ENCODE measurements at places on chromosomes 5 and 9. TPM values are rescaled to one million over a fixed set of nuclear protein-coding genes. Genes with fewer than 3 reads are reported as not detected.
A peak's percentile ranks its signal among the peaks of the same experiment; 100 is the strongest.

DNA sequence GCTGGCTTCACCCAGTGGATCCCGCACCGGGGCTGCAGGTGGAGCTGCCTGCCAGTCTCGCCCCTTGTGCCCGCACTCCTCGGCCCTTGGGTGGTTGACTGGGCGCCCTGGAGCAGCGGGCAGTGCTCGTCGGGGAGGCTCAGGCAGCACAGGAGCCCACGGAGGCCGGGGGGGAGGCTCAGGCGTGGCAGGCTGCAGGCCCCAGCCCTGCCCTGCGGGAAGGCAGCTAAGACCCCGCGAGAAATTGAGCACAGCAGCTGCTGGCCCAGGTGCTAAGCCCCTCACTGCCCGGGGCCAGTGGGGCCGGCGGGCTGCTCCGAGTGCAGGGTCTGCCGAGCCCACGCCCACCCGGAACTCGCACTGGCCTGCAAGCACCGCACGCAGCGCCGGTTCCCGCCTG is 3.7 kb upstream of the ADAMTS6 start:
- no peak for DNase-seq
- H3K27ac ChIP-seq: no peak overlapping the region
- H3K27me3 ChIP-seq: no peaks in the 10 kb centered on the region
- peaks cover 9% of the 10 kb centered on the region for H3K36me3 ChIP-seq
- no peak overlapping the region for H3K4me3 ChIP-seq

DNA sequence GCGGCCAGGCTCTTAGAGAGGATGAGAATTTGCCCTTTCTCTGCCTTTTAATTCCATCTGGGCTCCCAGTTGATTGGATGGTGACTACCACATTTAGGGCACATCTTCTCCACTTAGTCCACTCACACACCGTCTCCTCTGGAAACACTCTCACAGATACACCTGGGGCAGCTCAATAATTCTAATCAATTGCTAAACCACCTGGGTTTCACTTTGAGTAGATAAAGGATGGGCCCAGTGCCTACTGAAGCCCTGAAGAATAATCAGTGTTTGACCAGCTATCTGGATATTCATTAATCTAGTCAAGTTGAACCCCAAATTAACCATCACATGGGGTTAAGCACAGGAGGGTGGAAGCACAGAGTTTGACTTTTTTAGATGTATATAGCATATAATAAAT is 19.1 kb downstream of the MAN2A1 start:
- H3K4me3 ChIP-seq: no peak overlapping the region
- H3K27me3 ChIP-seq: no peaks in the 10 kb centered on the region
- H3K36me3 ChIP-seq: peaks cover 18% of the 10 kb centered on the region
- DNase-seq: no peak
- H3K27ac ChIP-seq: no peak overlapping the region

- H3K4me3 ChIP-seq: no peak overlapping the region
- no peaks in the 10 kb centered on the region for H3K36me3 ChIP-seq
- no peak overlapping the region for H3K27ac ChIP-seq
- no peaks in the 10 kb centered on the region for H3K4me1 ChIP-seq
- DNase-seq: no peak
Measured at GRCh38 chr5:165579911-165580310, 2074.5 kb downstream of the MAT2B start.

- no peak for DNase-seq
- H3K4me3 ChIP-seq: no peak overlapping the region
- no peaks in the 10 kb centered on the region for H3K36me3 ChIP-seq
- peaks cover 12% of the 10 kb centered on the region for H3K27me3 ChIP-seq
Measured at GRCh38 chr5:78008356-78008967, 232.3 kb upstream of the TBCA start.

GRCh38 chr5:1952444-1953099 is 69.8 kb upstream of the IRX4 start:
- DNase-seq: peak; percentile 13
- no peak overlapping the region for H3K27ac ChIP-seq
- peaks cover 23% of the 10 kb centered on the region for H3K27me3 ChIP-seq
- no peak overlapping the region for H3K4me3 ChIP-seq

DNA sequence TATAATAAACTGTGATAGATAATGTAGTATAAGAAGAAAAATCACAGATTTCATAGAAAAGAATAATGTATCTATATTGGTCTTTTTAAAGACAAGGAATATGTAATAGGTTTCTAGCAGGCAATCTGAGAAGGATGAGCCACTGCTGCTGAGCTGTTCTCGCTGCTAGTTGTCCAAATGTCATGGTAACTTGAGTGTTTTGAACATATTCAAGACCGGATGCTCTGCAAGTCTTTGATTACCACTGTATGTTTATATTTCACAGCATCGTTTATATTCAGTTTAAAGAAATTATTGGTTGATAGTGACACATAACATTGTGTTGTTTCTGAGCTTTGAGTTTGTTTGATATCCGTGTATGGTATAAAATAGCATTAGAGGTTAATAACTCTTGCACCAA is 9.6 kb downstream of the C5orf47 start:
- no peak overlapping the region for H3K27ac ChIP-seq
- no peaks in the 10 kb centered on the region for H3K4me1 ChIP-seq

- no peak overlapping the region for H3K4me3 ChIP-seq
- H3K27ac ChIP-seq: no peak overlapping the region
- peaks cover 12% of the 10 kb centered on the region for H3K4me1 ChIP-seq
Measured at GRCh38 chr9:116482740-116483139, 204.4 kb upstream of the TRIM32 start.

PCDHGB2 gene
- 1.5 TPM for total RNA-seq

RELL2 gene
- total RNA-seq: 6.9 TPM

IER5L gene
- total RNA-seq: 19.1 TPM

PKD2L2 gene
- total RNA-seq: not detected

P4HA2 gene
- total RNA-seq: 11.3 TPM

DNA sequence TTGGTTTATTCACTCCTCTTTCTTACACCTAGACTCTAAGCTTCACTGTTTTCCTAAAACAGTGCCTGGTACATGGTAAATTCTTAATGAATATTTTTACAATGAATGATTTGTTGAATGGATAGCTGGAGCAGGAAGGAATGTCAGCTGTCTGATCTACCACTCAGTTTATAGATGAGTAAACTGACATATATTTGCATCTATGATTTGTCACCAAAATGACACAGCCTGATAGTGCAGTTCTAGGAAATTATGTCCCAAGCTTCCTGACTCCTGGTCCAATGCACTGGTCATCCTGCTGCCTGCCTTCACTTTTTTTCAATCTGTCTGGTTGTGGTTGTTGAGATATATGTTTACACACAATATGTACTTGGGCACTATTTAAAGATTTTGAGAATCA is 651.7 kb upstream of the WWC1 start:
- H3K4me1 ChIP-seq: no peaks in the 10 kb centered on the region
- H3K27me3 ChIP-seq: no peaks in the 10 kb centered on the region

GRCh38 chr9:97904725-97905124 is 17.6 kb downstream of the TRMO start:
- peaks cover 6% of the 10 kb centered on the region for H3K36me3 ChIP-seq
- no peaks in the 10 kb centered on the region for H3K27me3 ChIP-seq
- no peaks in the 10 kb centered on the region for H3K4me1 ChIP-seq
- no peak for DNase-seq
- no peak overlapping the region for H3K27ac ChIP-seq

GRCh38 chr9:36734737-36735136 is 162.0 kb downstream of the MELK start:
- DNase-seq: no peak
- H3K27me3 ChIP-seq: peaks cover 6% of the 10 kb centered on the region
- no peaks in the 10 kb centered on the region for H3K4me1 ChIP-seq
- no peak overlapping the region for H3K4me3 ChIP-seq
- H3K27ac ChIP-seq: no peak overlapping the region

Data from neural crest cell (in vitro differentiated cells).